Stimulated activated CD8-positive, alpha-beta memory T cell treated with anti-CD3 and anti-CD28 coated beads, Interleukin-2, amount 100 ng/mL, for 48 hours (primary cell): ENCODE measurements at places on chromosomes 16 and 17.
A peak's percentile ranks its signal among the peaks of the same experiment; 100 is the strongest.

DNA sequence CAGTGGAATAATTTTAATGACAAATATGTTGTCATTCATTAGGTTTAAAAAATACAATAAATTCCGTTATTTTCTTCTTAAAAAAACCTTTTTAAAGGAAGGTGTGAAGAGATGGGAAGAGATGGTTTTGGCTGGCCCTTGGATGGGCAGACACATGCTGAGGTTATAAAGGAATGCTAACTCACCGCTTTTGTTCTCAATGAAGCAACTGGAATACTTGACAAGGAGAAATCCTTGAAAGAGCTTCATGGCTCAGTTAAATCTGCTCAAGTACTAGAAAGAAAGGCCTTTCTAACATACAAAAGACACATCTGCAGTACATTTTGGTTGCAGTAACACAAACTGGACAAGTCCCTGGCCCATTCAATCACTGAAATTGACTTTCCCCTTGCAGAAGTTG lies 158.3 kb upstream of the KCNJ16 start:
- DNase-seq: no peak

DNA sequence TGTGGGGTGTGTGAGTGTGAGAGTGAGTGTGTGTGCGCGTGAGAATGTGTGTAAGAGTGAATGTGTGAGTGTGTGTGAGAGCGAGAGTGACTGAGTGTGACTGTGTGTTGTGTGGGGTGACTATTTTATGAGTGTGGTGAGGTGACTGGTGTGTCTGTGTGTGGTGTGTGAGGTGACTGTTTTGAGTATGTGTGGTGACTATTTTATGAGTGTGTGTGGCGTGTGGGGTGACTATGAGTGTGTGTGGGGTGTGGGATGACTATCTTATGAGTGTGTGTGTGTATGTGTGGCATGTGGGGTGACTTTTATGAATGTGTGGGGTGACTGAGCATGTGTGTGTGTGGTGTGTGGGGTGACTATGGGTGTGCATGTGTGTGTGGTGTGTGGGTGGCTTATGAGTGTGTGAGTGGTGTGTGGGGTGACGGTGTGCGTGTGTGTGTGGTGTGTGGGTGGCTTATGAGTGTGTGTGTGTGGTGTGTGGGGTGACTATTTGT lies 152.9 kb upstream of the PLCG2 start:
- no peak for DNase-seq

DNA sequence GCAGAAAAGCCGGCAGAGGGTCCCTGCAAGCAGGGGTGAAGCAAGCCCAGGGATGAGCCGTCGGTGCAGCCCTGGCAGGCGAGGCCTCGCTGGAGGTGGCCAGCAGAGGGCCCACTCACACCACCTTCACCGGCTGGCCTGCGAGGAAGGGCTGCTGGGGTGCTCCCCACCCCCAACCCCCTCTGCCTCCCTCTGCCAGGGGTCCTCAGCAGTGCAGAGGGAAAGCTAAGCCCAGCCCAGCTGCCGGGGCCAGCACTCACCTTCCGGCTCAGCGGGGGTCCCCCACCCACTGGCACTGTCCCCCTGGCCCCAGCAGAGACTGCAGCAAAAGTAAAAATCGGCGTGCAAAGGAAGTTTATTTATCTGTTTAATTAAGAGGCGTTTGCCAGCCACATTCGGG lies 113.4 kb downstream of the ENGASE start:
- no peak for DNase-seq

DNA sequence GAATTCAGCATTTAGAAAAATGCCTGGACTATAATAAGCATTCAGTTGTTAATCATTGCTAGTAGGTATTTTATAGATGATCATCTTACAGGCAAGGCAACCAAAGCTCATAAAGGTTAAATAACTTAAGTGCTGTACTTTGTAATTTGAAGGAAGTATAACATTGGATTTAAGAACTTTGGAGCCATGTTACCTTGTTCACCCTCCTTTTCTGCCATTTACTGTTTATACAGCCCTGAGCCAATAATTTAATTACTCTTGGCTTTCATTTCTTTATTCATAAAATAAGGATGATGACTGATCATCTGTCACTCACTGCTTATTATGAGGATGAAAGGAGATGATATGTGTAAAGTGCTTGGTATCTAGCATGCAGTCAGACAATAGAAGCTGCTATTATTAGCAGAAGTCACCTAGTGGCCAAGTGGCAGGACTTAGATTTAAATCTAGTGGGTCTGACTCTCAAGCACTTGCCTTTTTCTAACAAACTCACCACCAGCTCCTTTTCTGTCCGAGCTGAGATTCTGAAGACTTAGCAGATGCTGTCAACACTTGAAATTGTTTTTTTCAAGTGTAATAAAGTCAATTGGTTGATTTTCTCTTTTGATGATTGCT lies 18.3 kb upstream of the DDX52 start:
- DNase-seq: no peak

GRCh38 chr16:13920510-13920818 lies 510 bp downstream of the ERCC4 start:
- DNase-seq: no peak

- peak; percentile 56 for DNase-seq
Observed at GRCh38 chr17:80264205-80265075, 3.8 kb downstream of the RNF213 start.
